ENCODE measurements at places on chromosomes 7 and 10.

- peak; percentile 69 for DNase-seq
These were observed 29.5 kb upstream of the HYCC1 start for GRCh38 chr7:23043441-23043840.

GRCh38 chr7:5479431-5479745 is 55.8 kb upstream of the TNRC18 start:
- DNase-seq: no peak

DNA sequence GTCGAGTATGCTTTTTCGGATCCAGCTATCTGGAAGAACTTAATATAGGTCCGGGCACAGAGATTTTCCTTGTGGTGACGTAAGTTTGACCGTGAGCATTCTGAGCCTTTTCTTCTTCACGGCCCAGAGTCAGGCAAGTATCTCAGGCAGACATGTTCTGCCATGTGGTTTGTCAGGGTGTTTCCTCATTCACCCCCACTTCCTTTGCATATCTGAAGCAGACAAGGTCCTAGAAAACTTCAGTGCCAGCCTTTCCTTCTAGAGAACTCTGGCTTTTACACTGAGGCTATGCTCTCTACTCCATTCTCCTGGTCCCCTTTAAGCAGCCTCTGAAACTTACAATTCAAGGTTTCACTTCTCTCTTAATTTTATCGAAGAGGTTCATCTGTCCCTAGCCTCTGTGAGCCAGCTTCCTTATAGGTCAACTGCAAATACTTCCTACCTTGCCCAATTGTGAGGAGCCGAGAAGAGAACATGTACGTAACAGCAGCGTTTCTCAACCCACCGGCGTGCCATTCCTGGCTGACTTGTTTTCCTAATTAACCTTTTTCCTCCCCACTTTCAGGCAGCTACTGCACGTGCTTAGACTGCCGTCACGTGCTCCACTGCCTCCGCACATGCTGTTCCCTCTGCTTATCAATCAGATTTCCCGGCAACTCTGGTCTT is 47.3 kb downstream of the CDCA7L start:
- DNase-seq: no peak

GRCh38 chr10:29033311-29033940 is 255.4 kb upstream of the LYZL1 start:
- DNase-seq: no peak

- no peak for DNase-seq
These were observed 8.3 kb downstream of the MDFIC start for GRCh38 chr7:114930107-114930661.

DNA sequence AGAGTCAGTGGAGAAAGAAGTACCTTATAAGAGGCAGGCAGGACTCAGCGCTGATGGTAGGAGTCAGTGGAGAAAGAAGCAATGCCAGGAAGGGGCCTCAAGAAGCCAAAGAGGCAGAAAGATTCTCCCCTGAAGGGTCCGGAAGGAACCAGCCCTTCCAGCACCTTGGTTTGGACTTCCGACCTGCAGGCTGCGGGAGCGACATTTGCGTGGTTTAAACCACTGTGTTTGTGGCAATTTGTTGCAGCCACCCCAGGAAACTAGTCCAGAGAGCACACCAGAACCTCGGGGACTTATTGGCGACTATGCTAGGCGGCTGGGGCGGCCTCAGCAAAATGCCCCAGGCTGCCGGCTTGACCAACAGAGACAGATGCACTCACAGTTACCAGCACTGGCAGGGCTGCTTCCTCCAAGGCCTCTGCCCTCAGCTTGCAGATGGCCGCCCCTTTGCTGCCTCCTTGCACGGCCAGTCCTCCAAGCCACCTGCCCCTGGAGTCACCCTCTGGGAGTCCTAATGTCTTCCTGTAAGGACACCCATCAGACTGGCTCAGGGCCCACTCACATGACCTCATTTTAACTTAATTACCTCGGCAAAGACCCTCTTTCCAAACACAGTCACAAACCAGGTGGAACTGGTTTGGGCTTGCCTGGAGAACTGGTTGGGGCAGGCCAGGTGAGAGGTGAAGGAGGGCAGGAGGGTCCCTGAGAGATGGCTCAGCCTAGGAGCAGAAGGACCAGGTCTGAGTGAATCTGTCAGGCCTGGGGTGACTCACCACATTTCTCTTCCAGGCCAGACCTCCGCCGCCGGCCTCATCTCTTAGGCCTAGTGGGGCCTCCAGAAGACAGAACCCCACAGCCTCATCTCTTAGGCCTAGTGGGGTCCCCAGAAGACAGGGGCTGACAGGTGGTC is 26.1 kb downstream of the CALML3 start:
- DNase-seq: peak; percentile 68

DNA sequence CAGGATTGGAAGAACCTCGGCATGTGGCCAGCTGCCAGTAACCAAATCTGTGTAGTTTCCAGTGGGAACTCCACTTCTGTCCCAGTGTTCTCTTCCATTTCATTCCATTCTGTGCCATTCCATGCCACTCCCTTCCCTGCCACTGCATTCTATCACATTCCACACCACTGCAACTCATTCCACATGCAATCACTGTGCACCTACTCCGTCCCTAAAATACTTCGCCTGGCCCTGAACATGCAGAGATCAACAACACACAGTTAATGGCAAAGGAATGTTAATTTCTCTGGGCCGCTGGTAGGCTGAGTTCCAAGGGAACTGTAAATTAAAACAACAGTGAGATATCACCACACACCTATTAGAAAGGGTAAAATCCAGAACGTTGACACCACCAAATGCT is 64.8 kb downstream of the AKR1B1 start:
- no peak for DNase-seq

GRCh38 chr10:110851020-110851612 is 20.6 kb upstream of the PDCD4 start:
- no peak for DNase-seq

- peak; percentile 73 for DNase-seq
These were observed 497.3 kb upstream of the GALNT17 start for GRCh38 chr7:70634610-70635068.

- DNase-seq: no peak
These were observed 55.8 kb downstream of the LHPP start for GRCh38 chr10:124517461-124517860.

GRCh38 chr10:35693800-35694199 is 51.7 kb upstream of the FZD8 start:
- no peak for DNase-seq

DNA sequence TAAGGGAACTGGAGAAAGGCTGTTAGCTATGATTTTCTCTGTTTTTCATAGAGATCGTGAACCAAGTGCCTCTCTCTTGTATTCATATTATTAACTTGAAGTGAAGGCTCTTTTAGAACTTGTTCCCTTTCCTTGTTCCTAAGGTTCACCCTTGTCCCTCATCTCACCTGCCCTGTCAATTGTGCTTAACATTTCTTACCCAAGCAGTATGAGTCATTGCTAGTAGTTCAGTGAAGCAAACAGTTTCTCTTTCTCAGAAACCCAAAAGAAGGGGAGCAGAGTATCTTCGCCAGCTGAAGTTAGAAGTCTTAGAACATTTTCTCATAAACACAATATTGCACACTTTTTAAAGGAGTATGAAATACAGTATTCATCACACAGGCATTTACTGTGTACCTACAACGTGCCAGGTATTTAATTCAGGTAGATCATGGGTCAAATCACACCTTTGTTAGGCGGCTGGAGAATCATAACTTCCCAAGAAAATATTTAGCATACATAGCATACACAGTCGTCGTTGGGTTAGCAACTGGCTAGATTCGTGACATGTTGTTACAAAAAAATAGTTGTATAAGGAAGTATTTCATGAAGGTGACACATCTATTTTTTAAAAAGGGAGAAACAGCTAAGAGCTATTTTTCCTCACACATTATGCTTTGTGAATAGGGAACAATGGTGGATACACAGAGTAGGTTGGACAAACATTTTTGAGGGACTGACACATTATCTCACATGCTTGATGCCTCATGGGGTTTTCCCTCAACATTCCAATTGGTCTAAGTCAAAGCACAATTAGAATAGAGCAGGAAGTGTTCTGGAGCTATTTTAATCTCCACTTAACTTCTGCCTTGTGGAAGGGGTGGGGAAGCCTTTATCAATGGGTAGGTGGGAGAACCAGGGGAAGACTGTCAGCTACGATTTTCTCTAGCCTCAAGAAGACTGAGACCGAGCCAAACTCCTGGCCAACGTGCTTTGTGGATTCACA is 13.2 kb downstream of the HDAC9 start:
- DNase-seq: peak; percentile 99

DNA sequence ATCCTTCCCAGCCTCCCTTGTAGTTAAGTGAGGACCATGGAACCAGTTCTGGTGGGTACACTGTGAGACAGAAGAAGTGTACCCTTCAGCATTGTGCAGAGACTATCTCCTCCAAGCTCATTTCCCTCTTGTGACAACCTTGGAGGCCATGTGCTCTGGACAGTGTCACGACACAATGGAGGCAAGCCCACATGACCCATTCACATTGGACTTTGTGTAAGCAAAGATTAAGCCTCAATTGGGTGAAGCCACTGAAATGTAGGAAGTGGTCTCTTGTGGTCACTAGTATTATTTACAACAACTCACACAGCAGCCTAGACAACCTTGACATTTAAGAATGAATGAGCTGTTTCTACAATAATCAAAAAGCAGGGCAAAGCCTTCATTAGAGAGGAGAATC is 124.2 kb downstream of the INHBA start:
- DNase-seq: peak; percentile 9

DNA sequence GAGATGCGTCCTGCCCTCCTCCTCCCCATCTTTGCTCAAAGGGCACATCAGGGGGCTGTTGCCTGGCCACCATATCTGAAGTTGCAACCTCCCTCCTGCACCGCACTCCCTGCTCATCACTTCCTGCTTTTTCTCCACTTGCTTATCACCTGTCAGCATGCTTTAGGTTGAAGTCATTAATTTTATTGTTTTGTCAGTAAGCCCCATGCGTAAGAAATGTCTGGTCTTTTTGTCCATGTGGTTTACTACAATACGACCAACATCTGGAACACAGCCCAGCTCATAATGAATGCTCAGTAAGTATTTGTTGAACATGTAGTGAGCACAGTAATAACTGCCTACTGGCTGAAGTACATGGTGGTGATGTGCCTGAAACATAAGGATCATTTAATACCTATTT is 71.6 kb upstream of the GJD4 start:
- no peak for DNase-seq

GRCh38 chr7:107208024-107208521 is 39.3 kb downstream of the HBP1 start:
- no peak for DNase-seq

- no peak for DNase-seq
These were observed 17.2 kb upstream of the PSMG3 start for GRCh38 chr7:1586827-1587705.

DNA sequence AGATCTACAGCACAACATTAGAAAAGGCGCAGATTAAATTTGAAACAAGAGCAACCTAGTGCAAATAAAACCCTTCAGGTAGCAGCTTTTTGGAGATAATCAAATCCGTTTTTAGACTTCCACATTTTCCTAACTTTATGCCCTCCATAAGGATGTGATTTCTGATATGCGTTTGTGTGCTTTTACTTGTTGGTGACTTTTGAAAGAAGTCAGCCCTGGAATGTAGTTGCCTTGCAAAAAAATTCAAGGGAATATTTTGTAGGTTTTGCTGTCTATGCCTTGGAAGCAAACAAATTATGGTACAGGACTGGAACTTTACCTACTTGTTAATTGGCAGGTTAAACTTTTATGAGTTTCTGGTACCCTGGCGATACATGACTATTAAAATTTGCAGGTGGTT is 86.7 kb upstream of the HDAC9 start:
- DNase-seq: no peak

DNA sequence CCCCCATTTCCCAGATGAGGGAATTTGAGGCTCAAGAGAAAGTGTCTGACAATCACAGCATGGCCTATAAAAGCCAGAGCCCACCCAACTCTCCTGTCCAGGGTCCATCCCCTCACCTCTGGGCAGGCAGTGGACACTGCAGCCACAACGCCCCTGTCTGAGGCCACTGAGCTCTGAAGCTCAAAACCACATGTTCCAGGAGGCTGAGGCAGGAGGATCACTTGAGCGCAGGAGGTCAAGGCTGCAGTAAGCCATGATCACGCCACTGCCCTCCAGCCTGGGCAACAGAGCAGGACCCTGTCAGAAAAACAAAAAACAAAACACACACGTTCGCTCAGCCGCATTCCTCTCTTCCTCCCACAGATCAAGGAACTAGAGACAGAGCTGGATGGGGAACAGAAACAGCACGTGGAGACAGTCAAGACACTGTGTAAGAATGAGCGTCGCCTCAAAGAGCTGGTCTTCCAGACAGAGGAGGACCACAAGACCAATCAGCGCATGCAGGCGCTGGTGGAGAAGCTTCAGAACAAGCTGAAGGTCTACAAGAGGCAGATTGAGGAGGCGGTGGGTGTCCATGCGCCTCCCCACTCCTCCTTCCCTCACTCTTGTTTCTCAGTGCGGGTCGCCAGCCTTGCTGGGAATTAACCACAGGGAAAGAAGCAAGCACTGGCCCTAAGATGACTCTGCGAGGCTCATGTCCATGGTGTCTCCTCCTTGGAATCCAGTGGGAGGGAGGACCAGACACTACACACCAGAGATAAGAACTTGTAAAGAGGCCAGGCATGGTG is 20.0 kb upstream of the ARPC1A start:
- DNase-seq: no peak

DNA sequence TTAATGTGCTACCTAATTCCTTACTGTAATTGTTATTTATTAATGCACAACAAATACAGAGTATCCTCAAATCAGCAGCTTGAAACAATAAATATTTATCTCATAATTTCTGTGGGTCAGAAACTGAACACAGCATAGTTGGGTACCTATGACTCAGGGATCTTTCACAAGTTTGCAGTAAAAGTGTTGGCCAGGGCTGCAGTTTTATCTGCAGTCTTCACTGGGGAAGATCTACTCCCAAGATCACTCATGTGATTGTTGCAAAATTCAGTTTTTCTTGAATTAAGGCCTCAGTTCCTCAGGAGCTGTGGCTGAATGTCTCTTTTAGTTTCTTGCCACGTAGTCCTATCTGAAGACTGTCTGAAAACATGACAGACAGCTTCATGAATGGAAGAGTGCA is 237.8 kb downstream of the ZWINT start:
- DNase-seq: no peak

DNA sequence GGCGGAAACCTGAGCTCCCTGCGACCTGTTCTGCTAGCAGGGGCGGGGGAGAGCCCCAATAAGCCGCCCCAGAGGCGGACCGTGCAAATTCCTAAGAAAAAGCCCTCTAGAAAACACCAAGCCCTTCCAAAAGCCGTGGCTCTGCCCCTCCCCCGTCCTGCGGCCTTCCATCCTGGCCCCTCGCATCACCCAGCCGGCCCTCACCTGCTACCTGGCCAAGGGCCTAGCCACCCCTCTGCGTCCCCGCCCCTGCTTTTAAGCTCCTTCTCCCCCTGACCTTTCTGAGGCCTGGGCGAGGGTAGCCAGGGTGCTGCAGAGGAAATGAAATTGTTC is 24.9 kb downstream of the SKIDA1 start:
- DNase-seq: no peak

DNA sequence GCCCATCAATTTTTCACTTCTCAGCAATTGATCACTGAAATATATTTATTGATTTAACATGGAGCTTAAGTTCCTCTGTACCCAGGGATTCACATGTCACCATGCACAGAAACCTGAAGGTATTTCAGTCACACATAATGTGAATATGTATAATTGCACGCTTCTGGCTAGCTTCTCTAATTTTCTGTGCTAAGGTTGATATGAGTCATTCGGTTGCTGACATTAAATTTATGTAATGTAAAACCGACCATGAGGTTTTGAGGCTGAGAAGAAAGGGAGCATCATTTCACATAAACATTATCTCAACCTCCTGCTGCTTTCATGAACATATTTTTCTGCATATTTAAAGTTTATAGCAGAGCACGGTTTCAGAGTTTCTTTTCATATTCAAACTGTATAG is 381.0 kb upstream of the TPK1 start:
- DNase-seq: no peak

- DNase-seq: peak; percentile 61
These were observed 143.1 kb upstream of the STK17A start for GRCh38 chr7:43439631-43440401.
